ENCODE measurements at places on chromosomes 16 and 17. TPM values are rescaled to one million over a fixed set of nuclear protein-coding genes. Genes with fewer than 3 reads are reported as not detected.

Gene FBXW10B
- total RNA-seq: 1.00 TPM

Gene NFE2L1
- total RNA-seq: 75.7 TPM

Gene CTRL
- total RNA-seq: not detected

Gene C1QTNF8
- 0.74 TPM for total RNA-seq

Data from lung (tissue), 17 donors.